BE2C (cell line): ENCODE measurements at places on chromosomes 4 and X.

DNA sequence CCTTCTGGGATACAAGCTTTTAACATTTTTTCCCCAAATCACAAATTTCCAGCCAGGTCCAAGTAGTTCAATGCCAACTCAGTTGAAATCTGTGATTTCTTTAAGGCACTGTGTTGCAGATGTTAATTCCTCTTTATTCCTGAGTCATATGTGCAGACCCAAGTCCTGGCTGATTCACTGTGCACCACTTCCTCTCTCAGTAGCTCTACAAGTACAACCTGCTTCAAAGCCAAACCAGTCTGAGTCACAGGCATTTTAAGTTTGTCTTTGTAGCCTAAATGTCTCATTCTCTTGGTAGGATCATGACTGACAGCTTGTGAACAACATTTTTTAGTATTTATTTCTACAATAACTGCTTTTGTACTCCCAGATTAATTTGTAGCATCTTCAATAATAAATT, 165.6 kb upstream of the S100G start:
- no peak for DNase-seq

DNA sequence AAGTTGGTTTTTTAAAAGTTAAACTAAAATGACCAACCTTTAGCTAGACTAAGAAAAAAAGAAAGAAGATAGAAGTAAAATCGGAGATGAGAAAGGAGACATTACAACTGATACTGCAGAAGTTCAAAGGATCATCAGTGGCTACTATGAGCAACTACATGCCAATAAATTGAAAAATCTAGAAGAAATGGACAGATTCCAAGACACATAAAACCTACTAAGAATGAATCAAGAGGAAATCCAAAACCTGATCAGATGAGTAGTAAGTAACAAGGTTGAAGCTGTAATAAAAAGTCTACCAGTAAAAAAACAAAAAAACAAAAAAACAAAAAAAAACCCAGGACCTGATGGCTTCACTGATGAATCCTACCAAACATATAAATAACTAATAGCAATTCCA, 16.1 kb downstream of the IQCM start:
- no peak for DNase-seq

GRCh38 chrX:41014776-41015360, 70.4 kb upstream of the USP9X start:
- no peak for DNase-seq

DNA sequence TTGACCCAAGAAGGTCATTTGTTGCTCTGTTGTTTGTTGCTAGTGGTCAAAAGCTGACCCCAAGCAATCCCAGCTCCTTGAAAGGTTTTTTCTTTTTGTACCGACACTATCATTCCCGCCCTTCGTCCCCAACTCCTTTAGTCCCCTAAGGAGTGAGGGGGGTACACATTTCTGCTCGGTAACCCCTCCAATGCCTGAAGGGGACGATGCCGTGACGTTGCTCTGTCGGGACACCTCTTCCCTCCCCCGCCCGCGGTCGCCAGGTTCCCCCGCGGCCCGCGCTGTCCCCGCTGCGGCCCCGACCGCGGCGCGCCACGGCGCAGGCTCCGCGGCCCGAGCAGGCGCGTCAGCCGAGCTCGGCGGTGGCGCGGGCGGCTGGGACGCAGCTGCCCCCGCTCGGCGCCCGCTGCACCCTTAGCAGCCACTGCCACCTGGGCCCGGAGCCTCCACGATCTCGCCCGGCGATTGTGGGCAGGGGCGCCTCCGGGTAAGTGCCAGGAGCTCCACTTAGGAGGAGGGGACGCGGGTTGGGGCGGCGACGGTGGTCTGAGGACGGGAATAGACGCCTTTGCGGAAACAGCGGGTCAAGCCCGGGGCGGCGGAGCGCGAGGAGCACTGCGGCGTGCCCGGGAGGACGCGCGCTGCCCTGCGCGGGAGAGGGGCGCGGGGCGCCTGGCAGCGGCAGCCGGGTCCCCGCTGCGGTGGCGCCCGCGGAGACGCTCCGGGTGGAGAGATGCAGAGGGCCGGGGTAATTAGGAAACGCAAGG, at the start of gene GLRB:
TSS of gene GLRB (plus strand) at position 340 of the 767 bp plus-strand sequence. CDS start 1,875 bp downstream, outside the sequence.
- peak; percentile 20 for DNase-seq

- DNase-seq, result no peak
These were observed 173.9 kb downstream of the COL25A1 start for GRCh38 chr4:109128589-109128988.

GRCh38 chrX:22664826-22665225, 334.9 kb upstream of the DDX53 start:
- no peak for DNase-seq

GRCh38 chrX:1322393-1322792, 14.2 kb upstream of the IL3RA start:
- no peak for DNase-seq

GRCh38 chr4:37960679-37961450, 667 bp downstream of the PTTG2 start:
- DNase-seq, result no peak

GRCh38 chr4:60134099-60134498, 1066.0 kb upstream of the ADGRL3 start:
- no peak for DNase-seq

DNA sequence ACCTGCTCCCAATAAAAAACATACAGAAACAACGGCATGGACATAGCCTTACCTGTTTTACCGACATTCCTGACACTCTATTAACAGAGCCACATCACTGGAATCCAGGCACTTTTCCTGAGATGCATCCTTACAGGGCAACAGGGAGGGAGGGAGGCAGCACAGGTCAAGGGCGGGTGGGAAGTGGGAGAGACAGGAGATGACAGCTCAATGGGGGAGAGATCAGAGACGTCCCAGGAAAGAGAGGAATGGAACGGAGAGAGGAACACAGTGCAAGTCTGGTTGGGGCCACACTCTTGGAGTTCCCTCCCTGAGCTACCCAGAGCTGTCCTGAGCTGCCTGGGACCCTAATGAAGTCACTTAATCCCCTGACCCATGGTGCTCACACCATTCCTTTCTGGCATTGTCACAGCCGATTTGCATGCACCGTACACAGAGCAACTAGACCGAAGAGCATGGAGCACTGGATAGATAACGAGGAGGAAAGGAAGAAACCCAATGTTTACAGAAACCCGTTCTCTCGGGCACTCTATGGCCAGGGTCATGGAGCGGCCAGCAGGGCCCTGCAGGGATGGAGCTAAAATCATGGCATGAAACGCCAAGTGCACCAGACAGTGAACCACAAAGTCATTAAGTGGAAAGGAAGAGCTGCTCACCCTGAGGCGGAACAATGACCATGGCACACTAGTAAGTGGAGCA, 93.1 kb downstream of the NSUN7 start:
- DNase-seq, result no peak
